Progenitor cell of endocrine pancreas (in vitro differentiated cells): ENCODE measurements at places on chromosomes 4 and X. TPM values are rescaled to one million over a fixed set of nuclear protein-coding genes. Genes with fewer than 3 reads are reported as not detected.

DNA sequence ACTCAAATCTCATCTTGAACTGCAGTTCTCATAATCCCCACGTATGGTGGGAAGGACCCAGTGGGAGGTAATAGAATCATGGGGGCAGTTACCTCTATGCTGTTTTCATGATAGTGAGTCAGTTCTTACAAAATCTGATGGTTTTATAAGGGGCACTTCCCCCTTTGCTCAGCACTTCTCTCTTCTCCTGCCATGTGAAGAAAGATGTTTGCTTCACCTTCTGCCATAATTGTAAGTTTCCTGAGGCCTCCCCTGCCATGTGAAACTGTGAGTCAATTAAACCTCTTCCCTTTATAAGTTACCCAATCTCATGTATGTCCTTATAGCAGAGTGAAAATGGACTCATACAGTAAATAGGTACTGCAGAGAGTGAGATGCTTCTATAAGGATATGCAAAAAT, 1050.6 kb upstream of the GRIA3 start:
- DNase-seq, result no peak

- peak; percentile 36 for DNase-seq
Measured at GRCh38 chr4:36351082-36351666, 69.8 kb downstream of the DTHD1 start.

DNA sequence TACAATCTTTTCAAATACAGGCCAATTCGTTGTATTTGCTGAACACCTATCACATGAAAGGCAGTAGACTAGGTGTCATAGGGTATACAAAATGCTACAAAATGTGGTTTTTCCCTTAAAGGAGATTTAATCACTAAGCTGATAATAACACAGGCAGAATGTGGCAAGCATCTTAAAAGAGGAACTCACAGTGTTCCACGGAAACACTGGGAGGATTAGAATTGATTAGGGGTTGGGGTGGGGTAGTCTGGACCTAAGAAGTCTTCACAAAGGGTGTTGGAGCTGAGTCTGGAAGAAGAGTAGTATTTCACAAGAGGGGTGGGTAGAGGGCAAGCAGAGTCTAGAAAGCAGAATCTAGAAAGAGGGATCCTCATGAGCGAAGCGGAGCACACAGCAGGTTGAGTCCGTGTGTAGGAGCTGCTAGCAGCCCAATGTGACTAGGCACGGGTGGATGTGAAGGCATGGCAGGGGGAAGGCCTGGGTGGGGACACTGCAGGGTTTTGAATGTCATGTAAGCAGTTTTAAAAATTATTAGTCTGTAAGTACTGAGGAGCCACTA, 123.6 kb downstream of the MGST2 start:
- DNase-seq, result no peak

Gene SMIM10L2A
- total RNA-seq, result 9.0 and 9.5 TPM in 2 replicates

Gene COQ2
- total RNA-seq, result 19.2 and 20.2 TPM in 2 replicates
